ENCODE measurements at places on chromosomes 5 and 9.

DNA sequence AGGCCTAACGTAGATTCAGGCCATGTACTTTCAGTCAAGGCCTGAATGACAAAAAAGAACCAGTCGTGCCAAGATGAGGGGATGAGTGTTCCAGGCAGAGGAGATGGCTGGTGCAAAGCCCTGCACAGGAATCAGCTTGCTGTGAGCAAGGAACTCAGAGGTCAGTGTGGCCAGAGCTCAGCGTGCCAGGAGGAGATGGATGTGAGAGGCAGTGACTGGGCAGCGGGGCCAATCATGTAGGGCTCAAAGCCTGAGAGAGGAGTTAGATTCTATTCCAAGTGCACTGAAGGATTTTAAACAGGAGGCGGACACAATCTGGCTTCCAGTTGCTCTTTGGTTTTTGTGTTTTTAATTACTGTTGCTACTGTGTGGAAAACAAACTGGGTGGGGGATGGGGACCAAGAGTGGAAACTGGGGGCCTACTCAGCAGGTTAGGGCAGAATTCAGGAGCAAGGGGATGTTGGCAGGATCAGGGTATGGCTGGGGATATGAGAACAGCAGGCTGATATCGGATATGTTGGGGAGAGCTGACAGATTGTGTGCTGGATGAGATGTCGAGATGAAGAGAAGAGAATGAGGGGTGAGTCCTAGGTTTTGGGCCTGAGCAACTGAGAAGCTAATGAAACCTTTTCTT, 64.3 kb downstream of the ANGPTL2 start:
- DNase-seq = peak; percentile 32

- DNase-seq = no peak
Observed at GRCh38 chr9:96289392-96289791, 12.6 kb downstream of the HSD17B3 start.

DNA sequence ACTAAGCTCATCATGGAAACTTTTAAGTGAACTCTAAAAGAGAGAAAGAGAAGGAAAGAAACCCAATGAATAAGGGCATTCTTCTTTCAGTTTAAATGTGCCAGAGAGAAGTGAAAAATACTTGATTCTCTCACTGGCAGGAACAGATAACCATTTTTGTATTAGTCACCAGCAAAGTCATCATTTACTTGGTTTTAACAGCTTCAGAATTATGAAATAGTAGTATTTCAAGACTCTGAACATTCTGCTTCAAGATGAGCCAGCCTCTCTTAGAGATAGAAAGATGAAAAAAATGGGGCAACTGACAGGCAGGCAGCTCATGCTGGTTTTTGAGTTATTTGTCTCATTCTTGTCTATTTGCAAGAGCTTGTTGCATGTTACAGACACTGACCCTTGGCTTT, 103.5 kb downstream of the GCNT1 start:
- no peak for DNase-seq

DNA sequence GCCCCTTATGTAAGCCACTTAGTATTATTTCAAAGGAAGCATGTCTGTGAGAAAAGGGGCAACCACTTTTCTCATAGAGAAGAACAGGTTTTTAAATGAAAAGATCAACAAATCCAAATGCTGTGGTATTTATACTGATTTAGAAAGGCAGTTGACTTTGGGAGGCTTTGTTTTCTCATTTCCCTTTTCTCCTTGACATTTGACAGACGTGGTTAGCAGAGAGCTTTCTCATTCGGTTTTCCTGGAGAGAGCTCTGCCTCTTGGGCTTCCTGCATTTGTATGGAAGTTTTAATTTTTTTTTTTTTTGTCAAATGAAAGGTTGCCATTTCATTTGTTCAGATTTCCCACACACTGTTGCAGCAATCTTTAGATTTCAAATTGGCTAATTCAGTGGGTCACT, 62.5 kb downstream of the EXOSC2 start:
- peak; percentile 39 for DNase-seq

DNA sequence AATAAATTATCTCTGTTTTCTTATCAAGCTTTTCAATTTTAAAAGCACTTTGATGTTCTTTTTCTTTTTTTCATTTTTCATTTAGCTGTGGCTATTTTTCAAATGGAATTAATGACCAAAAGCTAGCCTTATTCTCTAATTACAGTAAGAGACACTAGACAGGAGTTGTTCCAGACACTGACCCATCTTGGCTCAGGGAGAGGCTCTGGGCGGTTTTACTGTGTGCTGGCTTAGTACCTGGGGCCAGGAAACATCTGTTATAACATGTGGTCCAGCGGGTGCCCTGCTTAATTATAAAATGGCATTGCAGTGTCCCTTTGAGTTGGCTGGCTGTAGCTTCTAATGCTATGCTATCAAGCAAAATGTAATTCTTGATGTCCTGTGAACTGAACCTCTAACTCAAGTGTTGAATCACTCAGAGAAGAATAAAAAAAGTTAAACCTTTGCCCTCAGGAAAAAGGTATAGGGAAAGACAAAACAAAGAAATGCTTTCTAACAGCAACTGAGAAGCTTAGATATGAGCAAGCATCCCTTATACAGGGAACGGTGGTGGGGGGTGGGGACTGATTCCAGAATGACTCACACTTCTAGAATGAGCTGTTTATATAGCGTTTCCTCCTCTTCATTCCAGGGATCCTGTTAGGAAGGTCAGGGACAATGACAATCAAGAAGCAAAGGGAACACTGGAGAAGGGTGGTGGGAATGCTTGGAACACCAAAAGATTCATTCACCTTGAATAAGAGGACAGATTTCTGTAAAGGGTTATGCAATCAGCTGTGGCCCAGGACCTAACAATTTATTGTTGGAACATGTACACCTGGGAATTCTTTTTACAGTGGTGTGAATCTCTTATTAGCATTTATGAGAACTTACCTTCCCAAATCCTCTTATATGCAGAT, 58.7 kb upstream of the NFIB start:
- no peak for DNase-seq

GRCh38 chr5:38497946-38498345, 58.5 kb downstream of the LIFR start:
- DNase-seq = peak; percentile 7

DNA sequence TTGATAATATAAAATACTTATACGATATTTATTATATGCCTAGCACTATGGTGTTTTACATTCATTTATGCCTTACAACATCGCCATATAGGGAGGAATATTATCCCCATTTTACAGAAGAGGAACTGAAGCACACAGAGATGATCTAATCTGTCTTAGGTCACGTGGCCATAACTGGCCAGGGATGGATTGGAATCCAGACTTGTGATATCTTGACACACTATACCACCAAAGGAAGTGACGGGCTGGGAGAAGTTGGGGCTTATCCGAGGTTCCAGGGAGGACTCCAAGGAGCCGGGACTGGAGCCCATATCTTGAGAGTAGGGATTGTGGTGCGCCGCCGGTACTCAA, 129.8 kb downstream of the TMEM174 start:
- no peak for DNase-seq

- no peak for DNase-seq
Observed at GRCh38 chr5:118700510-118700909, 287.8 kb downstream of the DTWD2 start.

DNA sequence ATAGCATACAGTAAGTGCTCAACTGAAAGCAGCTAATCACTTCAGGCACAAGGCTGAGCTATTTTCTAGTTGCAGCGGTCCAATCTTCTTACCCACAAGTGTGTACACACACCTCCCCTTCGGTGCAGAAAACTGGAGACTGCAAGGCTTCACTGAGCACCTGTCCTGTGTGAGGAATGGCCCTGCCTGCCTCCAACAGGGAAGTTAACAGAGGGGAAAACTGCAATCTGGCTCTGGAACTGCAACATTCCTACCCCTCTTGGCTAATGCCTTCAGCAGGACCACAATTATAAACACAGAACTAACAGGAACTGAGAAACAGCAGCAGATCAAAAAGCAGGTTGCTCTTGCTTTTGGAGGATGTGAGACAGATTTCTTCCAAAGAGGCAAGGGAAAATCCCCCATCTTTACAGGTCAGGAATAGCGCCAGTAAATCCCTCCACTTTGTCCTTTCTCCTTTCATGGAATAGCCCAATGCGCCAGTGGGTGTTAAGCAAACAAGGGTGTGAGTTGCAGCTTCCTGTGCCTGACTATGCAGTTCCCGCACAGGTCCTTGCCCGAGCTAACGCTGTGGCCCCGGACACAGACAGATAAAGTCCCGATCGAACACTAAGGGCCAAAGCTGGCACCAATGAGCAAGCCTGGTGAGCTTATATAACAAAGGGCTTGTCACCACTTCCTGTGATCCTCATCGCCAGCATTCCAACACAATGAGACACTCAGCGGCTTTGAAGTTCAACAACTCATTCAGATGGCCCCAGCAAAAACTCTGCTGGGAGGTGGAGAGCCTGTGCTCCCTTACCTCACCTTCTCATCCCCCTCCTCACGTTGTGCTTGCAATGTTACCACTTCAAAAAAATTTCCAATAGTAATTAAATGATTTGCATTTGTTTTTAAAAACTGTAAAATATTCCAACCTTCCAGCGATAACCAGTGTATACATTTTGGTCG, 21.5 kb downstream of the SHB start:
- DNase-seq = peak; percentile 26

DNA sequence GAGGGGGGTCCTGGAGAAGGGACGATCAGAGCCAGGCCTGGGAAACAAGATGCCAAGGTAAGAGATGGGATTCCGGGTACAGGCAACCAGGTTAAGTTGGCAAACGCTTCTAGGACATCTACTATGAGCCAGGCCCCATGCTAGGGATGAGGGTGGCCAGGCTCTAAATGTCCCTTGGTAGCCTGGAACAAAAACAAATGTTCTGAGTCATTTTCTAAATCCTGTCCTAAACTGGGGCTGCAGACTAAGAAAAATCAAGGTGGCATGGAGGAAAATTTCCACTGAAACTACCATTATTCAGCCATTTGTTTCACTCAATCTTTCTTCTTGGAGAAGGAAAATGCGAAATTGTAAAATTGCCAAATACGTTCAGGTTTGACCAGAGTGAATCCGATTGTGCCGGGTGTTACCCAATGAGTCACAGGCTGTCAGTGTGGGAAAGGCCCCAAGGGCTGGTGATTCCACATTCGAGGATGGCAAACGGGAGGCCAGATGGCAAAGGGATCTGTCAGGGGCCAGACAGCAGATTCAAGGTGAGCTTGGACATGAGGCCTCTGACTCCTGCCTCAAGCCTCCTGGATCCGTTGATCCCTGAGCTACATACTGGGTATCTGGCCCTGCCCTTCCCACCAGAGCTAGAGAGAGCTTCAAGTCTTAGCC, 57.6 kb downstream of the PAX5 start:
- no peak for DNase-seq

GRCh38 chr5:91339063-91339705, 43.9 kb downstream of the ARRDC3 start:
- peak; percentile 72 for DNase-seq

DNA sequence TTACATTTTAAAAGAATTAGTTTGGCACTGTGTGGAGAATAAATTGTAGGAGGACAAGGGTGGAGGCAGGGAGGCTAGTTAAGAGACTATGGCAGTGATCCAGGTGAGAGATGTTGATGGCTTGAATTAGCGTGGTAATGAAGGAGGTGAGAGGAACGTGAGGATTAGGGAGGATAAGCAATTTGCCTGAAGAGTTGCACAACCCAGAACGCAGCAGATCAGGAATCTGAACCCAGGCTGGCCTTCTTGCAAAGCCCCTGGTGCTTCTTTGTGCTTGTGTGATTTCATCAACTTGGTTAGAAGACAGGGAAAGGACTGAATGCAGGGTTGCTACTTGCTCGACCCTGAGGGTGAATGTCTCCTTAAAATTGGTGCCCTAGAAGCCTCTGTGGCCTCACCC, 6.9 kb upstream of the SCAMP1 start:
- DNase-seq = no peak

DNA sequence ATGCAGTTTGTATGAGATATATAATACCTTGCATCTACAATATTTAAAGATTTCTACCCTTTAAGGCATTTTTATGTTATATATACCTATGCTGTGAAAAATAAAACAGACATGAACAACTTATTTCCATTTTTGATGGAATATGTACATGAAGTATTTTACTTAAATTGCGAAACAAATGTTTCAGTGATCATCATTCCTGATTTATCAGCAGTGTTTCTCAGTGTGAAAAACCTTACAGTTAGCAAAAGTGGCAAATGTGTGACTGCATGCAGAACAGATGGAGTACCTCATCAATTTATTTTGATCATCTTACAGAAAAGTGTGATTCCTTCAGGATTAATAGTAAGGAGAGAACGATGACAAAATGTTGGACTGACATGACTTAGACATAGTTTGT, 43.1 kb downstream of the PRR16 start:
- DNase-seq = no peak

DNA sequence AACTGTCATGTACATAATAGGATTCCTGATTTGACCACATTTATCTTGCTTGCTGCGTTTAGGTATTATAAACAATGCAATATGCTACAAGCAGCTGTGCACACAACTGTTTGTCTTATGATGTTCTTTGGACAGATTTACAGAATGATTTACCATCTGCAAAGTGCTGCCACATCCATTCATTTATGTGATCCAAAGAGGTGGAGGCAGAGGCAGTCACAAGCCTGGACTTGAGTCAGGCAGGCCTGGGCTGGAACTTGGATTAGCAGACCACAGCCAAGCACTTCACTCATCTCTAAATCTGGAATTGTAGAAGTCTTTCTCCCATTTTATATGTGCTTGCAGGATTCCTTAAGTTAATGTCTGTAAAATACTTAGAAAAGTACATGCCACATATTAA, 149.0 kb downstream of the INSYN2B start:
- no peak for DNase-seq

DNA sequence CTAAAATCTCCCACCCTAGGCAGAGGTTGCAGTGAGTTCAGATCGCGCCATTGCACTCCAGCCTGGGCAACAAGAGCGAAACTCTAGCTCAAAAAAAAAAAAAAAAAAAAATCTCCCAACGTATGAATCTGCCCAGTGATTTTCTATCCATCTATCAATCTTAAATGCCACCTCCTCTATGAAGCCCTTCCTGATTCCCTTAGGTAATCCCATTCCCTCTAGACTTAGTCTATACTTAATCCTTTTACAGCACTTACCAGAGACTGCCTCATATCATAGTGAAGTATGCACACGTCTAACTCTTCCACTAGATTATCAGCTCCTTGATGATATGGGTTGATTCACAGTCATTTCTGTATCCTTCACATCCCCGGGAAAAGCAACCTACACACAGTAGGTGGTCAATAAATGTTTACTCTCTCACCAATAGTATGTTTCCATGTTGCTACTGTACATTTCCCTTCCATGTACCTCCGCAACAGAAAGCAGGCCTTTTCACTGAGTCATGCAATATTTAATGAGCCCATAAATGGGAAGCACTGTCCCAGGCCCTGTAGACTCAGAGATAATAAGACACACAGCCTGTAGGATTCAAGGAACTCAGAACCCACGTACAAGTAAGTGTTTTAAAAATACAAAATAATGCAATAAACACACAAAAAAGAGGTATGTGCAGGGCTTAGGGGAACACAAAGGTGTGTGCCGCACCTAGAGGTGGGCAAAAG, 1.2 kb downstream of the DROSHA start:
- no peak for DNase-seq

Data from brain (organoid and tissue), 16 donors.